Chondrocyte (in vitro differentiated cells): ENCODE measurements at places on chromosomes 1 and 21. TPM values are rescaled to one million over a fixed set of nuclear protein-coding genes. Genes with fewer than 3 reads are reported as not detected.

DNA sequence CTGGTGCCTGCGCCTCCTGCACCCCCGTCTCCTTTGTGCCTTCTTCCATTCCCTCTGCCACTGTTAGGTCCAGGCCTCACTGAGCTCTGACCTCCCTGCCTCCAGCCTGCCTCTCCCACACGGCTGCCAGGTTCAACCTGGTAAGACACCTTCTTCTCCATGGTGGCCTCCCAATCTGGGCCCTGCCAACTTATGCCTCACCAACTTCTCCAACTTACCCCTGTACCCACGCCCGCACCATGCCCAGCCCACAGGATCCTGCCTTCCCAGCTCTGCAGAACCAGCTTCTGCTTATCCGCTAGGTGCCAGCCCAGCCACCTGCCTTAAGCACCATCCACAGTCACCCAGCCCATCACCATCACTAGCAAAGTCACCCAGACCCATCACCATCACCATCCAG is 37.2 kb downstream of the PDE9A start:
- DNase-seq, result peak; percentile 53

DNA sequence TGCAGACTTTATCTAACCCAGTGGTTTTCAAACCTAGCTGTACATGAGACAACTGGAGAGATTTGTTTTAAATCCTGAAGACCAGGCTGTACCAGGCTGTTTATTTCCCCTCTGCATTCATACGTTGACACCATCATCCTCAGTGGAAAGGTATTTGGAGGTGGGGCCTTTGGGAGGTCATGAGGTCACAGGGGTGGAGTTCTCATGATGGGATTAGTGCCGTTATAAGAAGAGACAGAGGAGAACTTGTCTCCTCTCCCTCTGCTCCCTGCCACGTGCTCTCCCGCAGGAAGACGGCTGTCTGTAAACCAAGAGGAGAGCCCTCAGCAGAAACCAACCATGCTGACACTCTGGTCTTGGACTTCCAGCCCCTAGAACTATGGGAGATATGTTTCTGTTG is 165.4 kb downstream of the ADSS2 start:
- no peak for DNase-seq

DNA sequence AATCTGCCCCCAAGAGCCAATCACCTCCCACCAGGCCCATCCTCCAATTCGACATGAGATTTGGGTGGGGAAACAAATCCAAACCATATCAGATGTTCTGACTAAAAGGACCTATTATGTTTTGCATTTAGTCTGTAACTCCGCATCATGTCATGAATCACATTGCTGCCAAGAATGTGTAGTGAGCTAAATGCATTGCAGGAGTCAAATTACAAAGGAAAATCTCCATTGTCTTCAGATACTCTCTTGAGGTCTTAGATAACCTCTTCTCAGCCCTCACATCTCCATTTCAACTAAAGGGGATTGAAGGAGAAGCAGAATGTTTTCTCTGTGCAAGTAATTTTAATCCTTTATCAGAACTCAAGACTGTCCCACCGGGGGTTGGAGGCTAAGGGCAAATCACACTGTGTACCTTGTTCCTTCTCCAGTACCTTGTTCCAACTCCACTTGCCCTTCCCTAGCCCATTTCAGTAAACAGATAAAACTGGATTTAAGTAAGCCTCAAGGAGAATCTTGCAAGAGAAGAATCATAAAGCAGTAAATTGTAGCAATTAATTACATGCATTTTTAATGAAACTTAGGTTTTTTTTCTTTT is 34.1 kb downstream of the EXTL2 start:
- DNase-seq, result no peak

CASZ1 gene
- total RNA-seq, result 1.9 to 4.1 TPM (median 3.4 TPM) in 3 replicates

CACNA1E gene
- total RNA-seq, result not detected in 3 replicates

ASCL5 gene
- 0.19 TPM in 1 of 3 replicates, not detected in the others for total RNA-seq
